ENCODE measurements at places on chromosomes 5 and 9.
A peak's percentile ranks its signal among the peaks of the same experiment; 100 is the strongest.

DNA sequence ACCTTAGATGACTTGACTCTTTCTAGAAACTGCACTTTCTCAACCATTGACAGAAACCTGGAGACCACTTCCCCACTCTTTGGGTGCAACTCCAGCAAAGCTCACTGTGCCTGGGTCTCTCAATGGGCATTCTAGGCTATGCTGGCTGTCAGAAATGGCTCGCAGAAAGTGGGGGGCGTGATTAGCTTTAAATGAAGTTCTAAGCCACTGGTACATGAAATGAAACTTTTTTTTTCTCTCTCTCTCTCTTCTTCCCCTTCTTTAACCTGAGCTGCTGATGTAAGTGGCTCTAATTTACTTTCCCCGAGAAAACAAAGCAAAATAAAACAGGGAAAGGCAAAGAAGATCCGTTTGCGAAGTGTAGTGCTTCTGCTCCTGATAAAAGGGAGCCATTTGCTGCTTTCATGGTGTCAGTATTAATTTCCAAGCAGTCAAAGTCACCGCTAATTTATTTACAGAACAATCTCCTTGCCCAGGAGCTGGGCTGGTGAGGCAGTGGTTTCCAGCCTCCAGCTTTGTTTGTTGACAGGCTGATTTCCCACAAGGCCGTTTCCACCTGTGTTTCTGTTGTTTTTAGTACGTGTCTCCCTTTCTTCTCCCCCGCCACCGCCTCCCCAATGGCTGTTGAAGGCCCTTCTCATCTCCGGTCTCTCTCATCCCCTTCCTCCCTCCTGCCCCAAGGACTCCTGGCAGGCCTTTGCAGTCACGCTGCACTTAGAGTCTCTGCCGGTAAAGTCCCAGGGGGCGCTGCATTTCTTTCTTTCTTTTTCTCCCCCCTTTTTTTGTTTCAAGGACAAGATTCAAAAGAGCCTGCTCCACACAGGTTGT lies 422.9 kb downstream of the EBF1 start:
- DNase-seq, result no peak

GRCh38 chr5:85985167-85985566 lies 632.6 kb upstream of the COX7C start:
- DNase-seq, result no peak

GRCh38 chr9:21994556-21995005 lies at the start of gene CDKN2B-AS1:
Gene CDKN2B-AS1 (plus strand): TSS chr9:21994791.
- DNase-seq, result no peak

DNA sequence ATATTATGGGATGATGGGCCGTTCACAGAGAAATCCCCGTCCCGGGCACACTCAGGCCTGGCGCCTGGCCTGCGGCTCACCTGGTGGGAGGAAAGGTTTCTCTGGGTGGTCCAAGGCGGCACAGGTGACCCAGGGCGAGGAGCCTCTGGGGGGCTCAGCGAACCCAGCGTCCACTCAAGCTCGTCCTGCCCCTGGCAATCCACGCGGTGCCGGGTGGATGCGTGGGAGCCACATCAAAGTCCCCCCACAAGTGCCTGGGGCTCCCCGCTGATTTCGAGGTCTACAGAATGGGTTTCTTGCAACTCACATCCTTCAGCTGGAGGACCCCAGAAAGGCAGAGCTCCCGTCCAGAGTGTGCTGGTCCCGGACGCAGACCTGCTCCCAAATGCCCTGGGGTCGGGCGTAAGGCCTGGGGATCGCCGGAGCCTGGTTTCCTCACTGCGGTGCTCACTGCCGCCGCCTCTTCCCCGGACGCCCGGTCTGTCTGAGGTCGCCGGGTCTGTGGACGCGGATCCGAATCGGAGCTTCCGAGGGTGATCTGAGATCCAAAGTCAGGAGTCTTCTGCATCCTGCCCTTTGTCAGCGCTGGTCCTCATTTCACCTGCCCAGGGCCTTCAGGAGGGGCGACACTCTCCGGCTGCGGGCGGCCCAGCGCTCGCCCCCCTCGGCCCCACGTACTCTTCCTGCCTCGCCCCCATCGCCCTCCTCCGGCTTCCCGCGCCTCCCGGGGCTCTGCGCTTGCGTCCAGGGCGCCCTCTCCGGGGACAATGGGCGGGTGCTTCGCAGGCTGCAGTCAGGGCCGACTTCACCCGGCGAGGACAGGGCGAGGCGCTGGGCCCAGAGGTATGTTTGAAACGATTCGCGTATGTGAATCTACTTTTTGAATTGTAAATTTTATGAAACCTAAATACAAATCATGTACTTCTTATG lies 20.0 kb upstream of the RUFY1 start:
- DNase-seq, result peak; percentile 29

DNA sequence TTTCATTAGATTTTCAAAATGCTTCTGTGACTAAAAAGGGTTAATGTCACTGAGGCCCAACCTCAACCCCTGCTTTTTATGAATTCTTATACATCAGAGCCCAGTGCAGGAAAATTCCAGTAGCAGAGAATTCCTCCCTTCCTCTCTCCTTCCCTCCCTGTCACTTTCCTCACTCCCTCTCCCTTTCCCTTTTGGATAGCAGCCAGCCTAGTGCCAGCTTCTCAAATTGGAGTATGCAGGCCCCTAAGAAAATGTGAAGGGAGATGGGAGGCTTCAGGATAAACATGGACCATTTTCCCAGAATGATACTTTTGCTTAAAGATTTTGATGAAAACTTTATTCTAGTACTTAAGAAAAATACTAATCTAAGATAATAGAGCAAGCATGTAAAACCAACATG lies 507.4 kb downstream of the KDM4C start:
- DNase-seq, result no peak

- DNase-seq, result no peak
Observed at GRCh38 chr9:89563571-89564345, 41.1 kb upstream of the GADD45G start.

- no peak for DNase-seq
Observed at GRCh38 chr9:34555500-34555899, 32.7 kb upstream of the ENHO start.

DNA sequence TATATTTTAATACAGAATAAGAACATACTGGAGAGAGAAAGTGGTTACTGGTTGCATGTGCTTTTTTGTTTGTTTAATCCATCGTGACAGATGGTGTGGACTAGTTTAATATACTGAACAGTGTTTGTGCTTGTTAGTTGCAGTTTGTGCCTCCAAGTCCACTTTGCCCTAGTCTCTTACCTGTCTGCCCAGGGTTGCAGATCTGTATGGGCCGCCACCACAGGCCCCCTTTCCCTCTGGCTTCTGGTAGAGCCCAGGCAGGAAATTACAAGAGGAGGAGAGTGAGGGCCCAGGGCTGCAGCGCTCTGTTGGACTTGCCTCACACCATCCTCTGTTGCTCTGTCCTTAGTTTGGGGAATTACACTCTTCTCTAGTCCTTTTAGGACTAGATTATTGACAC lies 166.4 kb downstream of the KDM4C start:
- no peak for DNase-seq

- no peak for DNase-seq
Observed at GRCh38 chr5:82808960-82809359, 268.2 kb downstream of the TMEM167A start.

DNA sequence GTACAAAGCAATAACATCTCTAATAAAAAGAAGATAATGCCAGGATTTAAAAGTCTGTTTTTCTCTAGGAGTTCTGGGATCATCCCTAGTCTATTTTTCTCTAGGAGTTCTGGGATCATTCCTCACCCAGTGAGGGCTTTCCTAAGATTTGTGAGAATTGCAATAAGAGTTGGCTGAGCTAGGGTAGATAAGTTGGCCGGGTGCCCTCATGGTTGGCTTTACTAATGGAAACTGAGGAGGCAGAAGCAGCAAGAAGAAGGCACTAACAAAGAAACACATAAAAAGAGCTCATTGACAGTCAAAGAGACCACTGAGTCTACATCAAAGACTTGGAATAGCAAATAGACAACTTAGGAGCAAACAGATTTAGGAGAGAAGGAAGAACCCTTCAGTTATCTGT lies 4.2 kb downstream of the SLC1A3 start:
- no peak for DNase-seq

DNA sequence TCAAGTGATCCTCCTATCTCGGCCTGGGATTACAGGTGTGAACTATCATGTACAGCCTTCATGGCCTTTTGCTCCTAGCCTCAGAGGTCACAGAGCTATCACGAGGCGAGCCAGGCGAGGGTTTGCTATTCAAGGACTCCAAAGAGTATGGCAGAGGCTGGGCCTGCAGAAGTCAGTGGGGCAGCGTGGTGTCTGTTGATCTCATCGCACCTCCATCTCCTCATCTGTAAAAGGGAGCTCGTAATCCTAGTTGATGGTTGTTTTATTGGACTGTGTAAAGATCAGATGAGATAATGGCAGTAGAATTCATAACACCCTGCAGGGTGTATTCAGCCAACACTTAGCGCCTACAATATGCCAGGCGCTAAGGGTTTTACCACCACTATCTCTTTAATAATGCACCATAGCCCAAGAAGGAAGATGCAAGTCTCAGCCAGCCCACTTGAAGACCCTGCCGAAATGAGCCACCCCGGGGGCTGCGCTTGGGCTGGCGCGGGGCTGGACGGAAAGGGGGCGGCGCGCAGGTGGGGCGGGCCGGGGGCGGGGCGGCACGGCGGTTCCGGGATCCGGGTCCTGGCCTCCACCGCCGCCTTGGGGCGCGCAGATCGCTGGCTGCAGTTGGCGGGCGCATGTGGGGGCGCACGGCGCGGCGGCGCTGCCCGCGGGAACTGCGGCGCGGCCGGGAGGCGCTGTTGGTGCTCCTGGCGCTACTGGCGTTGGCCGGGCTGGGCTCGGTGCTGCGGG lies at the start of gene GALNT12:
Gene GALNT12, plus strand, starts transcription at position 601 of the 744 bp plus-strand sequence. Its CDS starts 29 bp downstream, at position 630.
- no peak for DNase-seq

GRCh38 chr5:1285883-1286291 lies 9.0 kb downstream of the TERT start:
- DNase-seq, result no peak

GRCh38 chr9:133642708-133643361 lies 6.7 kb downstream of the DBH start:
- peak; percentile 30 for DNase-seq

DNA sequence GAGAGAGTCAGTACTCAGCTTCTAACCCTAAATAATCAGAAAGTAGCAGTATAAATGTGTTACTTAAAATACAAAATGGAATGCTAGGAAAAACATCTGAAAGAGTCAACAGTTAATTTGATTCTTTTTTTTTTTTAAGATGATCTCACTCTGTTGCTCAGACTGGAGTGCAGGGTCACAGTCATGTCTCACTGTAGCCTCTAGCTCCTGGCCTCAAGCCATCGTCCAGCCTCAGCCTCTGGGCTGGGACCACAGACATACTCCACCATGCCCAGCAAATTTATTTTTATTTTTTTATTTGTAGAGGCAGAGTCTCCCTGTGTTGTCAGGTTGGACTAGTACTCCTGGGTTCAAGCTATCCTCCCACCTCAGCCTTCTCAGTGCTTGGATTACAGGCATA lies 424.9 kb downstream of the IRX2 start:
- no peak for DNase-seq

DNA sequence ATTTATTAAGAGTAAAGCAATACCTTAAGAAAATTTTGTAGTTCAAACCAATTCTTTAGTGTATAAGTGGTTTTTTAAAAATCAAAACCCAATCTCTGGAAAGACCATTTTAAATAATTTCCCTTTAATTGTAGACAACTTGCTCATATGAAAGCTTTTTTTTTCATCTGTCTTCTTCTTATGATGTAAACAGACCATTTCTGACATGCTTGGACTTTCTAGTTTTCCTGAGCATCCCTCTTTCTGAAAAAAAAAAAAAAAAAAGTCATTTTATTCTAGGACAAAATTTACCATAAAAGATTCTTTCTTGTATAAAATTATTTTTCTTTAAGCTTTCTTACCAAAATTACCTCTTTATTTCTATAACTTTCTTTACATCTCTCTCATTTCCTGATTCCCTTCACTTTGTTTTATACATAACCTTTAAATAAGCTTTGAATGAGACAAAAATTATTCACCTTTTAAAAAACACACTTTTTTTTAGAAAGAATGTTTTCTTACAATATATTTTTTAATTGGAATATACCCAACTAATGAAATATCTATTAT lies 67.5 kb downstream of the COL15A1 start:
- no peak for DNase-seq

DNA sequence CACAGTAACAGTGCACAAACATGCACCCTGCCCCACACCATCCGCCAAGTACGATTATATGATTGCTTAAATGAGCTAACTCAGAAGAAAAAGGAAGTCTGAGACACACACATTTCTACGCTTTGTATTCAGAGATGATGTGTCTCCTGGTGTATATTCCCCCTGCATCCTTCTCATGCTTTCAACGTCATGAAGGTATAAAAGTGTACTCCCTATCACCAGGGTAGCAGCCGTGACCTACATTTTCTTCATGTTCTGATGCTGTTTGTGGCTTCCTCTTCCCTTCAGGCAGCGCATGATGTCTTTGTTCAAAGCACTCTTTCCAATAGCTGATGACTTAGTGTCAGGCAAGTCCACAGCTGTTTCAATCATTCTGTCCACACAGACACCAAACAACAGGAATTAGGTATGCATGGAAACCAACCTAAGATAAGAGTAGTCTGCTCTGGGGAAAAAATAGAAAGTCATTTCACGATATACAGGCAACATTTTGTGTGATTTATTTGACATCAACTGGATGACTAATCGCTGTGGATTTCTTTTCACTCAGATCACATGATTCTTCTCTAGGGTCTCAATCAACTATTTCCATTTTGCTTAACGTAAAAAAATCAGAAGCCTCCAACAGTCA lies 269.4 kb upstream of the PTGER4 start:
- DNase-seq, result peak; percentile 76

GRCh38 chr5:91225848-91226686 lies 157.1 kb downstream of the ARRDC3 start:
- no peak for DNase-seq

DNA sequence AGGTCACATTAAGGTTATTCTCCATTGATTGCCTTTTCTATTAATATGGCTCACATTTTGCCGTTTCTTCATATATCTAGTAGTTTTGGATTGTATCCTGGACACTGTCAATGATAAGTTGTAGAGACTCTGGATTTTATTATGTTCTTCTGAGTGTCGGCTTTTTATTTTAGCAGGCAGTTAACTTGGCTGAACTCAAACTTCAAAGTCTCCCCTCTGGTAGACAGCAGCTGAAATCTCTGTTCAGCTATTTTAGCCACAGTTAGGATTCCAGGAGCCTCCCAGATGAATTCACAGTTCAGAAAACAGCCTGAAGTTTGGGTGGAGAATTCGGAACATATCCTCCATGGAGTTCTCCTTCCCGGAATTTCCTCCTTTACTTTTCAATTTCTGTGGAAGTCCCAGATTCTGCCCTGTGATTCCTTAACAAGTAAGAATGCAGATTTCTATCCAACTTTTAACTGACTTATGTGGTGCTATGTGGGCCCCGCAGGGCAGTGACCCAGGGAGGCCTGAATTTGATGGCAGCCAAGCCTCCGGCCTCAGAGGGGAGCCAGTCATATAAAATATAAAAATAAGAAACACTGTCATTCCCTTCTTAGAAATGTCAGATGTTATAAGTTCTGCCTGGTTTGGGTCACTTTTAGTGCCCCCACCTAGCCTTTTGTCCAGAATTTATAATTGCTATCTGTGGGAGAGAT lies 39.3 kb upstream of the MVB12B start:
- DNase-seq, result no peak

All from kidney capillary endothelial cell (primary cell).